Activated T-cell treated with anti-CD3 and anti-CD28 coated beads, Interleukin-2, amount 50 U/mL, for 48 hours (primary cell): ENCODE measurements at places on chromosomes 2 and 18.
A peak's percentile ranks its signal among the peaks of the same experiment; 100 is the strongest.

DNA sequence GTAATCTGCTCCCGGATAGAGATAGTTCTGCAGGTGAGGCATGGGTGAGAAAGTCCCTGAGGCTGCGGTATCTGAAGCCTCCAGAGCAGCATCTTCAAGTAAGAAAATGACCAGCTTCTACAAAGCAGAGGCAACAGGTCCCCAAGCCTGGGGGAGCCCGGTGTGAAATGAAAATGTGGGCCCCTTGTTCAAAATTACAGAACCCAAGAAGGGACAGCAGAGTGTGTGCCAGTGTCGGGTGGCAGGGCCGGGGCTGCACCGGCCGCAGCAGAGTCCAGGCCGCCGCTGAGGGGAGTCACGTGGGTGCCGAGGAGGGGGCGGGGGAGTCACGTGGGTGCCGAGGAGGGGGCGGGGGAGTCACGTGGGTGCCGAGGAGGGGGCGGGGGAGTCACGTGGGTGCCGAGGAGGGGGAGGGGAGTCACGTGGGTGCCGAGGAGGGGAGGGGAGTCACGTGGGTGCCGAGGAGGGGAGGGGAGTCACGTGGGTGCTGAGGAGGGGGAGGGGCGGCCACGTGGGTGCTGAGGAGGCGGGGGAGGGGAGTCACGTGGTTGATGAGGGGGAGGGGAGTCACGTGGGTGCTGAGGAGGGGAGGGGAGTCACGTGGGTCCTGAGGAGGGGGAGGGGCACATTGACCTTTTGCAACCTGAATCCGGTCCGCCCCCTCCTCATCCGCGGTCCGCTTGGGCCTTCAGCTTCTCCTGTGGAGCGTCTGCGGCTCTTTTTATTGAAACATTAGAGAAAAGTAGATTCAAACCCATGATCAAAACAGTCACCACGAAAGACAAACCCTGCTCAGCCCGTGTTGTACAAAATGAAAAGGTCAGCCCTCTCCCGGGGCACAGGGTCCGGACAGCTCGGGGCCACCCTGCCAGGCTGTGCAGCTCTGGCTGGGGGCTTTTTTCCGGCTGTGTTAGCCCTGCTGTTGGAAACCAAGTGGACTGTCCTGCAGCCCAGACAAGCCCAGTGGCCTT, 10.4 kb downstream of the COLEC11 start:
- peak; percentile 35 for DNase-seq

- DNase-seq, result no peak
Measured at GRCh38 chr2:88006912-88007439, 9.4 kb downstream of the RNU2-63P start.

- DNase-seq, result no peak
Measured at GRCh38 chr18:51107082-51107481, 77.1 kb downstream of the SMAD4 start.

DNA sequence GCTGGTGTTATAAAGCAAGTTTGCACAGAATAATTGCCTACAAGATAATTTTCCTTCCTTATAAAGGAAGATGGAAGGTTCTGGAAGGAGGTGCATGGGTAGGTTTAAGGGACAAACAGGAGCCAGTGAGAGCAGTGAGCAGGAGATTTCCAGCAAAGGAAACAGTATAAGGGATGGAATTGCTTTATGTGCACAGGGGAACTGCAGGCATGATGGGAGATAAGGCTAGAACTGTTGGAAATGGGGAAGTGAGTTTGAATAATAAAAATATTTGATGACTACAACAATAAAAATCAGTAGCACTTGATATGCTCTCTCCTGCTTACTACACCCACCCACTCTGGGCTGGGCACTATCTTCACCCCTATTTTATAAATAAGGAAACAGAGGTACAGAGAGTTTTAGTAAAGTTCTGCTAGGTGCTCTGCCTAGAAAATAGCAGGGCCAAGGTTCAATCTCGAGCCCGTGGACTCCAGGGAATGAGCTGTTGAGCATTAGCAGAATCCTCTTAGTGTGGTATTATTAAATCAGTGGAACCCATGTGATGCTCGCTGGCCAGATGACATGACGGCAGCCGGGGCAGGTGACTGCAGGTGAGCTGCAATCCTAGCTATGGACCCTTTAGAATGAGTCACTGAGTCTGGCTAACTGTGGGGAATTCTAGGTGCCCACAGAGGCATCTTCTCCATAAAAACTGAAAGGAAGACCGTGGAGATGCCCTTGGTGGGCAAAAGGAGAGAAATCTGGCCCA, 302.5 kb downstream of the PIEZO2 start:
- no peak for DNase-seq

- no peak for DNase-seq
Measured at GRCh38 chr2:52115750-52116149, 1083.8 kb upstream of the NRXN1 start.

DNA sequence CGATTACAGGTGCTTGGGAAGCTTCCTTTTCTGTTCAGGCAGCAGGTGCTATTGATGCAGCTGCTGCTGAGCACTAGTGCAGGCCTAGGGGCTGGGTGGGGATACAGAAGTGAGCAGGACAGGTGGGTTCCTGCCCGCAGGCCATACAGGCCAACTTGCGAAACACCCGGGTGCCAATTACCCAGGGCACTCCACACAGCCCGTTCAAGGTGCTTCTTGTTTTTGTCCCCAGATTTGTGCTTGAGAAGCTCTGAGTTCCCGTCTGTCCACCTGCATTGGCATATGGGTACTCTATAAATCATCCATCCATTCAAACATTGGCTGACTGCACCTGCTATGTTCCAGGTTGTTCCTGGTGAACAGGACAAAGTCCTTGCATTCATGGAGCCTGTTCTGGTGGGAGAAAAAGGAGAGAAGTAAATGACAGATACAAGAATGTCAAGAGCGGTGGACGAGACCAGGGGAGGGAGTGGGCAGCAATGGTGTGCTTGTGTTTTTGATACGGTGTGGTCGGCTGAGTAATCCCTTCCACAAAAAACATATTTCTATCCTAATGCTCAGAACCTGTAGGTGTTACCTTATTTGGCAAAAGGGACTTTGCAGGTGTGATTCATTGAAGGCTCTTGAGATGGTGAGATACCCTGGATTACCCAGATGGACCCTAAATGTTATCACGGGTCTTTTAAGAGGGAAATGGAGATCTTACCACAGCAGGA, 31.4 kb downstream of the SH3BP4 start:
- no peak for DNase-seq

- no peak for DNase-seq
Measured at GRCh38 chr18:44245019-44245418, 435.7 kb upstream of the SETBP1 start.

DNA sequence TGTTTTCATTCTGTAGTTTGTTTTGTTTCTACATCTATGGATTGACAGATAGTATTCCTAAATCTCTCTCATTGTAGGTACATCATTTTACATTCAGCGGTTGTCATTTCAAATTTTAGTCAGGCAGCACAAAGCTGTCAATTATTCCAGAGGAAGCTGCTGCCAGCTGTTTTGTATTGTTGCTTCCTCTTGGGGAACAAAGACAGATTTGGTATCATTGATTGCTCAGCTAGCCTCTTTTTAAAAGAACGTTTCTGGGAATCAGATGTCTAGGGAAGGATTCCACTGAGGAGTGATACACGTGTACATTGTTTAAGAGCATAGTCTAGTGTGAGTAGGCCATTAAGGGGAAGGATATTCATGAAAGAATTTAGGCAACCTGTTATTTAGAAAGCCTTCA, 145.8 kb downstream of the AGPS start:
- no peak for DNase-seq

DNA sequence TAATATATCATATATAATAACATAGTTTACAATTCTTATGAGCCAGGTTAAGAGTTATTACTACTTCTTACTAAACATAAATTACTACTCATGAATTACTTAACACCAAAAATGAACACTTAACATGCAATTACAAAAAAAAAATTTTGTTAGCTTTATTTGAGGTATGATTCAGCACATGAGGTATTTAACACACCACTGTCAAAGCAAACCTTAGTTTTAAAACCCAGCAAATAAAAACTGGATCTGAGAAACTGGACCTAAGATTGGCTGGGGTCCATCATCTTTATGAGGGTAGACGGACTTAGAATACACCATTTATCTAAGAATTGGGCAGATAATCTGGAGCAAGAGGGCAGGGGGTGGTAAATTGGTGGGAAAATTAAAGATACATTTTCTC, 81.8 kb upstream of the CREB1 start:
- no peak for DNase-seq

GRCh38 chr18:55634545-55634944, 46.6 kb upstream of the TCF4 start:
- no peak for DNase-seq

GRCh38 chr18:80086281-80086680, 22.8 kb upstream of the ADNP2 start:
- DNase-seq, result no peak

GRCh38 chr2:188519136-188519535, 227.5 kb downstream of the GULP1 start:
- no peak for DNase-seq

DNA sequence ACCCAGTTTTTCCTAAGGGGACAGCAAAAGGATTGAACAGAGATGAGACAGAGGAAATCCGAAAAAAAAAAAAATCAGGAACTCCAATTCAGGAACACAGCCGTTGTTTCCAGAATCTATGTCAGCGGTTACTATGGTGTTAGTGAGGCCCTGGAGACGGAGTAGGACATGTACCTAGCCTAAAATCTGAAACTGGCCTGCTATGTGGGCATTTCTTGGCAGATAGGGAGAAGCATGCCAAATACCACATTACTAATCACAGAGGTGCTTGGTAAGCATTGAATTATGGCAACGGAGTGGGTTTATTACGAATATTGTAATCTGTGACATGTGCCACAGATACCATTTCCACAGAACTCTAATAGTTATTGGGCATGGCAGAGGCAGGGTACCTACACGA, 530.6 kb downstream of the CCDC85A start:
- no peak for DNase-seq

GRCh38 chr2:170157025-170157684, 20.8 kb upstream of the MYO3B start:
- DNase-seq, result no peak

- DNase-seq, result no peak
Measured at GRCh38 chr2:199452260-199452990, 5.3 kb downstream of the SATB2 start.

DNA sequence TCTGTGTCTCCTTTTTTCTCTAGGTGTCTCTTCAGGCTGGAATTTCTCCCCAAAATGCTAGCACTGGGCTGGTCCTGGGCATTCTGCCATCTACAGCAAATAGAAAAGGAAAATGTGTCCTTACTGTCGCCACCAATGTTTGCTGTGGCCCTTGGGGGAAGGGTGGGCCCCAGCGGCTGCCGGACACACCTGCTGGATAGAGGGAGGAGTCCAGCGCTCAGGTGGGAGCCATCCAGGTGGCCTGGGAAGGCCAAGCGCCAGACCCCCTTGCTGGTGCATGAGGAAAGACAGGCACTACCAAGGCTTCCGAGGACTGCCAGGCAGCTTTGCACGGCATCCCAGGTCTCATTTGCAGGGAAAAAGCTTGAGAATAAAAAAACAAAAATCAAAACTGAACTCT, 147.7 kb upstream of the GATA6 start:
- no peak for DNase-seq

DNA sequence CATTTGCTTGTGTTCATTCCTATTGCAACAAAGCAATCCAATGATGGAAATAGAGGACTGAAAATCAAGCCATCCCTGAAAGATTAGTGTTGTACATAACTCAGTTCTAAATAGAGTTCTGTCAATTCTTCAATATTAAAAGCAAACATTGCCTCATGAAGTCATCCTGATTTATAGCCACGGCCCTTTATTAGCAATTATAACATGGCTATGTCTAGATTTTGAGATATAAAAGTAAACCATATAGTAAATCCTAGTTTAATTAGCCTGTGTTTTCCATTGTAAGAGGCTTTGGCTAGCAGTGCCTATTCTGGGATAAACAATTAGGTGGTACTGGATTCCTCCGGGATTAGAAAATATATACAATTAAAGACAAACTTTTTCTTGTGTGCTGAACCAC, 33.2 kb upstream of the VIT start:
- DNase-seq, result no peak

DNA sequence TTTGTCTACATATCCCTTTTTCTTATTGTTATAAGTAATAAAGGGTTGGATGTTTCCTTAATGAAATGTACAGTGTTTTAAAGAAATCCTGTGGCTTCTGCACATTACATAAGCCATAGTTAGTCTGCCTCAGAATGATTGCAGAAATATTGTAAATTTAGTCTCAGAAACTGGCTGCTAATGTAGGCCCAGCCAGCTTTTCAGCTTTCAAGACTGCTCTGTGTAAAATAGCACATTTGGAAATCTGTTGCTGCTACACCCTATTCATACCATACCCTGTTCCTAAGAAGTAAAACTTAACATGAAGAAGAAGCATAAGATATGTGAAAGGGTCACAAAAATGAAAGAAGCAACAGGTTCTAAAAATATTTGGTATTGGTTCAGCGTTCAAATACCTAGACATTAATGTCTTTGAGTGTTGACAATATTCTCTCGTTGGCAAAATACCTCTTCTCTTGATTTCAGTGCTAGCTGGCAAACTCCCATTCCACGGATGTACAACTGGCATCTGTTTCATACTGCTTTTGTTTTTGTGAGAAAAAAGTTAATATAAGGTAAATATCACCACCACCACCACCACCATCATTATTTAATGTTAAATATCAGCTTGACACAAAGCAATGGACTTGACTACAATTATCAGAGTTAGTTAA, 19.2 kb upstream of the NCKAP1 start:
- no peak for DNase-seq

DNA sequence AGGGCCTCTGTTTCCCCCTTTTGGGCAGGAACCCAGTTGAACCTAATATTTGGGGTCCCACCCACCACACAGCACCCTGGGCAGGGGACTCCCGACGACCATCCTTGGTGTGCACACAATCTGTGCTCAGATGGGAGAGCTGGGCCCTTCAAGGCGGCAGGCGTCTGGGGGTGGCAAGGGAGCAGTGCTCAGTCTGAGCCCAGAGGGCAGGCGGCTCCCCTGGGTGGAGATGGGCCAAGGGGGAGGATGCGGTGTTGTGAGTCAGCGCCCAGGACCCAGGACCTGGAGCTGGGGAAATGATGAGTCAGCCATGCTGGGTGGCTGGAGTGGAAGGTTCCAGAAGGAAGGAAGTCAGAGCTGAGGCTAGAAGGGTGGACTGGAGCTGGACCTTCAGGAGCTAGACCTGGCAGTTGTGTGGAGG, 3.8 kb downstream of the PROM2 start:
- DNase-seq, result no peak

GRCh38 chr18:55552526-55553189, 35.3 kb downstream of the TCF4 start:
- DNase-seq, result no peak

DNA sequence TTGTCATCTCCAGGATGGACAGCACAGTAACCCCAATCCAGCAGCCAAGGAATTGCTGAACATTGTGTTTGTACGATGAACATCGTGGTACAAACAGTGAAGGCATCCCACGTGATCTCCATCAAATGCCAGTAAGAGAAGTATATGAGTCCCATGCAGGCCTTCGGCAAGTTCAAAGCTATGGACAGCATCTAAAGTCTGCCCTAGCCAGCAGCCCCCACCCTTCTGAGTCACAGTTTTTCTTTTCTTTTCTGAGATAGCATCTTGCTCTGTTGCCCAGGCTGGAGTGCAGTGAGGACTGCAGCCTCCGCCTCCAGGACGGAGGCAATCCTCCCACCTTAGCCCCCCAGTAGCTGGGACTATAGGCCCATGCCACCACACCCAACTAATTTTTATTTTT, 71.0 kb upstream of the SRD5A2 start:
- no peak for DNase-seq
